ENCODE measurements at places on chromosomes 16 and 17. TPM values are rescaled to one million over a fixed set of nuclear protein-coding genes. Genes with fewer than 3 reads are reported as not detected.

Gene SLC16A6
- 1.1 TPM for total RNA-seq

Gene RAB26
- 0.40 TPM for total RNA-seq

Gene ATP1B2
- 14.3 TPM for total RNA-seq

Gene MYH1
- not detected for total RNA-seq

Gene ATAD5
- total RNA-seq: 1.5 TPM

Gene CCL14
- 96.8 TPM for total RNA-seq

Gene NOMO2
- total RNA-seq: 66.9 TPM

Gene SIAH1
- total RNA-seq: 37.2 TPM

Gene CETP
- 8.2 TPM for total RNA-seq

Gene ADORA2B
- total RNA-seq: 0.67 TPM
